ENCODE measurements at places on chromosomes 13 and 19.

GRCh38 chr19:36255316-36255715, 40.4 kb downstream of the ZNF146 start:
- no peak for DNase-seq

DNA sequence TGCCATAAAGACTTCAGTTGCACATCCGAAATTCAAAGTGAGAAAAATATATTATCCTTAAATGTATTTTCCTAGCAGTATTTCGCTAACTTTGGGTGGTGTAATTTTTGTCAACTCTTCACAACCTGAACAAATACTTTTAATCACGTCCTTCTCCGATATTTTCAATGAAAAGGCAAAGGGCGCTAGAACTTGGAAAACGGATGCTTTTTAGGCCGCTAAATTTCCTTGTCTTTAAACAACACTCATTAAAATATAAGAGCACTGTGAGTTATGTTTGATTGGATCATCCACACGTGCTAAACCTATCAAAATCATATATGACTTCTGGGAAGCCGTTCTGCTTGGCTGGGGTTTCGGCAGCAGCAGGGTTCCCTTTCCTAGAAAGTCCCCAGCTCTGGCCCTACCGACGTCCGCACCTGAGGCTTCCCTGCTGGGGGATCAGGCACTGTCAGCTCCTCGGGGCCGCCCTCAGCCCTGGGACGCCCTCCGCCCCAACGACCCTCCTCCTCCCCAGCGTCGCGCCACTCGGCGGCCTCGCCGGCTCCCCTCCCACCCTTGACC, 462 bp upstream of the MPHOSPH8 start:
- no peak for DNase-seq

GRCh38 chr13:101382086-101382485, 34.2 kb downstream of the NALCN start:
- no peak for DNase-seq

DNA sequence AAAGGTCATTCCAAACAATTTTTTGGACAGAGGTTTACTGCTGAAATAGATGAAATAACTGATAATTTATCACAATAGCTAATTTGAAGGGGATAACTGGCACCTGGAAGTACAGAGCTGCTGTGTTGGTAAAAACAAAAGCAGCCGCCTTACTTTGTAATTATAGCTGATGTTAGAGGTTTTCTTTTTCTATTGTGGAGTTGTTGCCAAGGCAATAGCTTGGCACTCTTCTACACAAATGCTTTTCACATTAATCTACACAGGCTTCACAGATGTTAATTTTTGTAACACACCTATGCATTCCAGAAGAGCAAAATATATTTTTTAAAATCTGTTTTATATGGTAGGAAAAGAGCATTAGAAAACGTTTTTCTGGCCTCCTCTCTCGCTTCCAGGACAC, 56.9 kb downstream of the LACC1 start:
- DNase-seq, result no peak

- no peak for DNase-seq
Measured at GRCh38 chr19:33114312-33114711, 17.6 kb upstream of the WDR88 start.

DNA sequence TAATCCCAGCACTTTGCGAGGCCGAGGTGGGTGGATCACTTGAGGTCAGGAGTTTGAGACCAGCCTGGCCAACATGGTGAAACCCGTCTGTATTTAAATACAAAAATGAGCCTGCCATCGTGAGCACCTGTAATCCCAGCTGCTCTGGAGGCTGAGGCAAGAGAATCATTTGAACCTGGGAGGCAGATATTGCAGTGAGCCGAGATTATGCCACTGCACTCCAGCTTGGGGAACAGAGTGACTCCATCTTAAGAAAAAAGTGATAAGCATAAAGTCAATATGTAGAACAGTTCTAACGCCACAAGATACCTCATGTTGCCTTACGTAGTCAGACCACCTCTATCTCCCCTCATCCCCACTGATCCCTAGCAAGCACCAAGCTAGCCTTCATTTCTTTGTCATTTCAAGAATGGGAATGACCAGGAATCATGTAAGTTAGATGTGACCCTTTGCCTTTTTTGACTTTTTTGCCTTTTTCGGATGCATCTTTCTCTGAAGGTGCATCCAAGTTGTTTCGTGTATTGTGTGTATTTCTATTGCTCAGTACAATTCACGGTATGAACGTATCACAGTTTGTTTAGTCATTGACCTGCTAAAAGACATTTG, 6.4 kb downstream of the RPL21 start:
- DNase-seq, result no peak

DNA sequence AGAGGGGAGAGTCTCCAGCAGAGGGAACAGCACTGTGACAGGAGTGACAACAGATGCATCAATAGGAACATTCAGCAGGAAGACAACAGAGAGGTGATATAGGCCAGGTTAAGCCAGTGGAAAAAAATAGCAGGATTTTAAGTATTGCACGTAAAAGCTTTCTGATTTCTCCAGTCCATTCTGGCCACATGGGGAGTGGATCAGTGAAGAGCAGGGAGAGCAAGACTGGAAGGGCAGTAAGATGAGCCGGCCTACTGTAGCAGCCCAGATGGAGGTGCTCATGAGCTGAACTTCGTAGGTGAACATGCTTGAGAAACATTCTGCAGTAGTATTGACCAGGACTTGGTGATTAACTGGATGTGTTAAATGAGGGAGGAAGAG, 1.7 kb downstream of the UTP14C start:
- DNase-seq, result no peak

- no peak for DNase-seq
Measured at GRCh38 chr13:30157616-30157993, 149.7 kb downstream of the KATNAL1 start.

DNA sequence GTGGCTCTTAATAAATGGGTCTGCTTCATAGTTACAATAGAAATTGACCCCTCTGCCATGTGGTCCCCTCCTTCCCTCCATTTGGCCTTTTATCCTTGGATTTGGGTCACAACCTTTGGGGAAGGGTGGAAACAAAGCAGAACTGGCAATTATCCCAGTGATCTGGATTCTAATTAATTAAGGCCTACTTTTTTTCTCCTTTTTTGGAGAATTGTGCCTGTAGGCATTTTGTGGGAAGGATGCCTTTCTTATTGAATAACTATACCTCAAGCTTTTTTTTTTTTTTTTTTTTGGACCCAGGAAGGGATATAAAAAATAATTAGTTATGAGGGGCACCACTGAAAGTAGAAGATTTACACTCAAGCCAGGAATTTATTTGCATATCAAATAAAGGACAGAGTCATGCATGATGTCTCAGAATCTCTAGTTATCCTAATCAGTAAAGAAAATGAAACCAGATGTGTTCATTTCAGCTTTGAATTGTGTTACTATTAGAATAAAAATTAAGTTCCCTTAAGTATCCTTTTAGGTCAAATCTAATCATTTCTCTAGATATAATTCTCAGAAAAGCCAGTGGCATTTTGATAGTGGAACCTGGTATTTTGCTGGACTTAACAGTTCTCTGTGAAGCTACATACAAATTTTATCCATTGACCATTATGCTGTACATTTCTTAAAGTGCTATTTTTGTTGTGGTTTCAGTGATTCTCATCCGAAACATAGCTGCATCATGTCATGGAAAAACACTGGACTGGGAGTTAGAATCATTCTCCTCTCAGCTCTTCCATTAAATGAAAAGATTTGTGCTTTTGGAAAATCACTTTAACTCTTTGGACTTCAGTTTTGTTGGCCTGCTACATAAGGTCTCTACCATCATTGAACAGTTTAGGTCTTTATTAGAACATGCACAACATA, 129.3 kb downstream of the KCNRG start:
- DNase-seq, result no peak

DNA sequence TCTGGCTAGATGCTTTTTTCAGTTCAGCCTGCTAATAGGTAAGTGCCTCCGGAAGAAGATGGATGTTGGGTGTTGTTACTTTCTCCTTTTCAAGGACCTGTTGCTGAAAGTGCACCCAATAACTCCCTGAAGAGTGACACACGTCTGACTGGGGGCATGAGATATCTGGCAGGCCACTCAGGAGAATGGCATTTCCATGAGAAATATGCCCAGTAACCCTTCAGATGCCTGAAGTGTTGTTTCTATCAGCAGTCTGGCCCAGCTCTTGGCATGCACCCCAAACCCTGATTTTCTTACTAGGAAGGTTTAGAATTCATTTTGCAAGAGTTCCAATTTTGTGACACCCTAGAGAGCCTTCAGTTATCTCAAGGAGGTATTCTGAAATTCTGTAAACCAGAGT, 71.5 kb downstream of the ARHGAP35 start:
- DNase-seq, result no peak

GRCh38 chr19:18223860-18224524, 2.2 kb downstream of the PDE4C start:
- no peak for DNase-seq
